ENCODE measurements at places on chromosomes 3 and 15.

DNA sequence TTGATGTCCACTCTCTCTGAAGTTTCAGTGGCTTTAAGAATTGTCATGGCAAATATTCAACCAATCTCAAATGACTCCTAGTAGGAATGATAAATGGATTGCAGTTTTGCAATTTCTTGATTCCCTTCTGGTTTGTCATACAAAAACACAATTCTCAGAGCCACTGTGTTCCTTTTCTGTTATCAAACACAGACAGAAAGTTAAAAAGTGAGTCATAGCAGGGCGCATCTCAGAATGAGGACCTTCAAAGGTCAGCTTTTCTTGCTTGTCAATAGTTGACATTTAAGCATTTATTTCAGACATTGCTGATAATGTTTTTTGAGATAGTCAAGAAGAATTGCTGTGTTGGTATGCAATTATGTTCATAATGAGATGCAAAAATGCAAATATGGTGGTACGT is 405.9 kb downstream of the NR2F2 start:
- no peak for DNase-seq

DNA sequence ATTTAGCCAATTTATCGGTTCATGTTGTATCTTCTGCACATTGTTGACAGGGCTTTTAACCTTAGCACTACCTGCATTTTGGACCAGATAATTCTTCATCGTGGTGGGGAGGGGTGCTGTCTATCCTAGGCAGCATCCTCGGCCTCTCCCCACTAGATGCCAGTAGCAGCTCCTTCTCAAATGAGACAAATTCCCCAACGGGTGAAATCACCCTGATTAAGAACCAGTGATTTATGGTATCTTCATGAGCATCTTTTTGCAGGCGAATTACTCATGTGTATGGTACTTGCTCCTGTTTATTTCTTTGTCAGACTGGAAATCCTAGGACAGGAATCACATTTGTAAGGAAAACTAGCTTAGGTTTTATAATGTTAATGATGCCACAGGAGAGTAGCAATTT is 68.0 kb downstream of the C3orf70 start:
- no peak for DNase-seq

- DNase-seq, result no peak
Observed at GRCh38 chr3:100526613-100527346, 34.4 kb downstream of the TMEM45A start.

DNA sequence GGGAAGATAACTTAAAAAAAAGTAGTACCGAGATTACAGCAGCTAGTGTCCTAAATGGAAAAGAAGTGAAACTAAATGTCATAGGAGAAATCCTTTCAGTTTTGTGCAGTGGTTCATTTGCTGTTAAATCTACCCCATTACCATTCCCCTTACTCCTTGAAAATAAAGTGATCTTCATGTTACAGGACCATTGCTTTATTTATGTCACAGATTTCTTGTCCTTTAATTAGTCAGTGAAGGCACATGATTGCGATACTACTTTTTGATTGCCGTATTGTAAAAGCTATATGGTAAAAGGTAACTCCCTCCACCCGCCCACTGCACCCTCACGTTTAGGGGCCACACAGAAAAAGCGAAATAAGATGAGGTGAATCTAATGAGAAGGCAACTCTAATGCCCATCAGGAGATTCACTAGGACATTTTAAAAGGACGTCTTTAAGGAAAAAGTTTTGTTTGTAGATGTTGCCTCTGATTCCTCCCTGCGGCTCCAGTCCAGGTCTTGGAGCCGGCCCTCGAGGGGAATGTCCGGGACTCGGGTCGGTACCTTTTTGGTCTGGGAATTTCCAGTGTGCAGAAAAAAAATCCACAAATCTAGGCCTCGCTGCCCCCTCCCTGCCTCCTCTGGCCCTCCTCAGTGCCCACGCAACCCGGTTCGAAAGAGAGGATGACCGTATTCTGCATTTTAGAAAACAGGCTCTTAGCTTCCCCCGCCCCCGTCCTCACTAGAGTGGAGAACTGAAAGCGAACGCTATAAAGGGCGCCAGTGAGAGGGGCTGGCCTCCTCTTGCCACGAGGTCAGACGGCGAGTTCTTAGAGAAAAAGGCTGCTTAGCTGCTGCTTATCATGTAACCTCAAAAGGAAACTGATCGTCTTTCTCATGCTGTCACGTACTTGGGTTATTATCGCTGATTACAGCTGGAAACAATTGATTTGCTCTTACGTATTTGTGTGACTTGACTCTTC is 21.8 kb upstream of the NFKBIZ start:
- DNase-seq, result peak; percentile 72

- no peak for DNase-seq
Observed at GRCh38 chr15:64630396-64631107, 144.8 kb downstream of the RBPMS2 start.

DNA sequence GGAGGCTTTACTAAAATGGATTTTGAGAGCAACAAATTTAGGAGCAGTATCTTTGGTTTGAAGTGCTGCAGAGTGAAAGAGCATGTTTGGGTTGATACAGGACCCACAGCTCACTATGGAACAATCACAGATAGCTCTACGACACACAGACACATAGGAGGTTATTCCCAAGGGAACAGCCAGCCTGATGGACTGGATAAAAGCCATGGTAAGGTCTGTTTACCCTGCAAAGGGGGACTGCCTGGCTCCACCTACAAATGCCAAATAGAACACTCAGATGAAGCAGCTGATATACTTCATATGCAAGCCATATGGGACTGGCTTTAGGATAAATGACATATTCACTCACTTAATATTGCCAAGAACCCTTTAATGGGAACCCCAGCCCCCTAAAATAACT is 75.4 kb downstream of the CDC25A start:
- DNase-seq, result no peak

GRCh38 chr3:50623840-50624474 is 7.0 kb downstream of the MAPKAPK3 start:
- peak; percentile 48 for DNase-seq

GRCh38 chr3:143412084-143412483 is 292.5 kb downstream of the CHST2 start:
- no peak for DNase-seq

DNA sequence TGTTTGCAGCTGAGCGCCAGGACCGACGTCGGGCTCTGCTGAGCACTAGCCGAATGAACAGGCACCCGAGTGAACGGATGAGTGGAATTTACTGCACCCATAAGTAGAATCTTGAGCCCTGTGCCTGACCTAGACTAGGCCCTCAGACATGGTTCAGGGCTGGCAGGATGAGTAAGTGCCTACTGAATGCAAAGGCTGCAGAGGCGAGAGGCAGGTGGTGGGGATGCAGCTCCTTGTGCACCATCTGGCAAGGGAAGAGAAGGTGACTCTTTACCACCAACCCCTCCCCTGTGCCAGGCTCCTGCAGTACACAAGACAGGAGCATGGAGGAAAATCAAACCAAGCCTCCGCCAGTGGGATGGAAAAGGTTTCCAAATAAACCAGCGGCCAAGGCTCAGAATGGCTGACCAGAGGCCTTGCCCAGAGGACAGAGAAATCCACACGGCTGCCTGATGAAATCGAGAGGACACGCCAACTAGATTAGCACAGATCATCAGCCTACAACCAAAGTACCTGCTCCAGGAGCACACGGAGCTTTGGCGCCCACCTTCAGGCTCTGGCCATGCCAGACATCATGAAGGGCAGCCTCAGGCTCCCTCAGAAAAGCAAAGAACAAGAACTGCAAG is 141.7 kb upstream of the IQSEC1 start:
- no peak for DNase-seq

GRCh38 chr3:141352262-141352984 is 15.9 kb upstream of the ZBTB38 start:
- DNase-seq, result no peak

- no peak for DNase-seq
Observed at GRCh38 chr3:79162653-79163052, 605.1 kb downstream of the ROBO1 start.

GRCh38 chr3:61578667-61579367 is 17.4 kb downstream of the PTPRG start:
- no peak for DNase-seq

DNA sequence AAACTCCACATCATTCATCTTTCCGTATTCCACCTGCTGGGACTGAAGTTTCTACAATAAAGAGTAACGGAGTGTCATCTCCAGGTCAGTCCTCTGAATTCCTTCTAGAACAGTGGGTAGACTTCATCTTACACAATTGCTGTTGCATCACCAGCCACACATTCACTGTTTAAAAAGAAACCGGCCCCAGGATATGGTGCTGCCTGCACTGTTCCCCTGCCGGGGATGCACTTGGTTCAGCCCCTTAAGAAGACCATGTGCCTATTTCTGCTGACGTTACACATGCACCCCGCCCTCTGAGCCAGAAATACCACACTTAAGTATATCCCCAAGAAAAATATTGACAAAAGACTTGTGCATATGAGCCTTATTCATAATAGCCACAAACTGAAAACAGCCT is 233.4 kb downstream of the FEZF2 start:
- DNase-seq, result no peak

DNA sequence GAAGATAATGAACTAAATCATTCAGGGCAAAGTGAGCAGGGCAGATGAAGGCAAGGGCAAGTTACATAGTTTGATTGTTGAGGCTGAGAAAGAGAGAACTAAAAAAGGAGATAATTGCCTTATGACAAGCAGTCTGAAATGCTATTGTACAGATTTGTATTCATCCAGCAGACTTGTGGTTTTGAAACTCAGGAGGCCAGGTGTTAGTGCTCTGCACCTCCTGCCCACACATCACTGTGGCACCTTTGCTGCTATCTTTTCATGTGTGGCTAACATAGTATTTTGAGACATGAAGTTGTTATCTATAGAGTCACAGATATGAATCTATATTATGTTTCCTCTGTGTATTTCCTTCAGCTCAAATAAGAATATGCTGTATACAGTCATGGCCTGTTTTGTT is 24.3 kb upstream of the SUCLG2 start:
- no peak for DNase-seq

DNA sequence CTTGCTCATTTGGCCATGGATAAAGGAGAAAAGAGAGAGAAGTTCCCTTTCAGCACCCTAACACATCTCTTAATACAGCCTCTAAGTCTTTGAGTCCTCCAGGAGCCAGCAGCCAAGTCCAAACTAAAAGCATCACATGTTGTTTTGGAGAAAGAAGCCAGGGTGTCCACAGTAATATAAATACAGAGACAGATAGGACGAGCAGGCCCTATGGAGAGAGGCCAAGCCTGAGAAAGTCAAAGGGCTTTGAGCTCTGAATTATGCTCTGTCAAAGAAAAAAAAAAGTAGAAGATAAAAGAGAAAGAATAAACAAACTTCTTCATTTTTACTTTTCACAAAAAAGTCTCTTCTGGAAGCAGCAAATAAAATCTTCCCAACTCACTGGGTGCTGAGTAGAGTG is 92.4 kb upstream of the THBS1 start:
- no peak for DNase-seq

GRCh38 chr3:64552160-64552559 is 135.6 kb downstream of the ADAMTS9 start:
- DNase-seq, result no peak

DNA sequence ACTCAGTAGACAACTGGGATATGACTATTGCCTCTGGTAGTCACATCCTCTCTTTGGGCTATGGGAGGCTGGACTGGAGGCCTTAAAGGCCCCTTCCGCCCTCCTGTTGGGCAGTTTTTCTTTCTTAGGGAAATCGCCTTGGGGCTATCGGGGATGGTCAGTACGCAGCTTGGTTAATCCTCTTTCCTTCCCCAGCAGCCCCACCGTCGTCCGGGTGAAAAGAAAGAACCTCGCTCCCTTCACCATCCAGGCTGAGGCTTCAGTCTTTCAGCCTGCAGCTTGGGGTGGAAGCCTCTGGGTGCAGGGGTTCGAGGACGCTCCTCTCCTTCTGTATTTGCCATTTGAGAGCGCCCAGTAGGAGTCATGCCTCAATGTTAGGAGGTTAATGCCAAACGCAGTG is 641 bp upstream of the ST6GAL1 start:
- no peak for DNase-seq

DNA sequence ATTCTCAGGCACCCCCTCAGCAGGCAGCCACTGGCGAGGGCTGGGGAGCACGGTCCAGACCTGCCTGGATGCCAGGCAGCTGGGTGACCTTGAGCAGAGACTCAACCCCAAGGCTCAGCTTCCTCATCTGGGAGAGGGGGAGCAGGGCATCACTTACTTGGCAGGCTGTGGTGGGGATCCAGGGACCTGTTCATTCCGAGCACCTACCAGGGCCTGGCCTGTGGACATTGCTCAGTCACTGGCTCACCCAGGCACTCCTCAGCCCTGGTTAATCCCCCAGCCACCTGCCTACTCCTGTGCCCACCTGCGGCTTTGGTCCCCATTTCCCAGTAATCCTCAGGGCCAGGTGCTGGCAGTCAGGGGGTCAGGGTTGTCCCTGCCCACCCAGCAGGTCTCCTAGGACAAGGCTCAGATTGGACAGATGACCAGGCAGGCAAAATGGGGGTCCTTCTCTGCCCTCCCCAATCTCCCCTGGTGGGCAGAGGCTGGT is 9.3 kb upstream of the RPL29 start:
- DNase-seq, result no peak

DNA sequence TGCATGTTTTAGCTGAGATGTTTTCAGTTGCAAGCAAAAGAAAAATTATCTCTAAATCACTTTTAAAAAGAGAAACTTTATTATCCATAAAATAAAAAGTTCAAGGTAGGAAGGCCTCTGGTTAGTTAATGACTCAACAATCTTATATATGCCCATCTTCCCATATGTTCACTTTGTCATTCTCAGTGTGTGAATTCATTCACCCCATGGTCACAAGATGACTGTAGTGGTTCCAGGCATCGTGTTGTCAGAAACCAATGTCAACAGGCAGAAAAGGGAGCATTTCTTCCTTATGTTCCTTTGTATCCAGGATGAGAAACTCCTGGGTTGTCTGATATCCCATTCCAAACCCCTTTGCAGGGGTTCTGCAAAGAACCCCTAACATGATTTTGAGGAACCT is 119.9 kb upstream of the RAP2B start:
- no peak for DNase-seq

GRCh38 chr15:74889390-74889882 is 406 bp upstream of the MPI start:
- no peak for DNase-seq

DNA sequence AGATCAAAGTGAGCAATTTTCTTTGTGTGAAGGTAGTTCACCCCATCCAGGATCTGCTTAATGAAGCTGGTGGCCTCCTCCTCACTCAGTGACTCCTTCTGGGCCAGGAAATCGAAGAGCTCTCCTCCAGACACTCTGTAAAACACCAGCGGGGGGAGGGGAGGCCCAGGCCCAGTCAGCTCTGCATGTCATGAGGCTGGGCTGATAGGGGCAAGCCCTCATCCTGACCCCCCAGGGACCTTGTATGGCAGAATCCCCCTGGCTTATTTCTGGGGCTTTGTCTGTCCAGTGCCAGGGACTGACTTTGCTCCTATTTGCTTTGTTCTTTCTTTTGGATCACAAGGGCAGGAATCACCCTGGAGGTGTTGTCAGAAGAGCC is 74.9 kb downstream of the DAPK2 start:
- DNase-seq, result peak; percentile 29

DNA sequence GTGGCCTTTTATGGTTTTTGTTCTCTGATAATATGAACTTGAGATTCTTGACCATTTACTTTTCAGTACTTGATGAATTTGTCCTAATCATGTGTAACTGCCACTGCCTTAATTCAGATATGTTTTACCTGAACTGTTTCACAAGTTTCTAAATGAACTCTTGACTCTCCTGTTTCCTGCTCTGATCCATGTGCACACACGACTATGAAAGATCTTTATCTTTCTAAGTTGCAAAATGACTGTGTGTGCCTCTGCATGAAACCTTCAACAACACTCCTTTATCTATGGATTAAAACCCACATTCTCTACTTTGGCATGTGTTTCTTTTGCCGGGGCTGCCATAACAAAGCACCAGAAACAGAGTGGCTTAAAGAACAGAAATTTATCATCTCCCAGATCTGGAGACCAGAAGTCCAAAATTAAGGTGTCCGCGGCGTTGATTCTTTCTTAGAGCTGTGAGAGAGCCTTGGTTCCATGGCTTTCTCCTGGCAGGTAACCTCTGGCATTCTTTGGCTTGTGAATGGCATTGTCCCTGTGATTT is 275.0 kb downstream of the ADAMTSL3 start:
- no peak for DNase-seq

All from stimulated activated CD4-positive, alpha-beta T cell treated with anti-CD3 and anti-CD28 coated beads, Interleukin-12 subunit alpha, Interleukin-12 subunit beta, amount 100 ng/mL, for 4 hours (primary cell).